ENCODE measurements at places on chromosomes 16 and 17.
A peak's percentile ranks its signal among the peaks of the same experiment; 100 is the strongest.

- DNase-seq, result no peak
These were observed 817 bp downstream of the PSKH1 start for GRCh38 chr16:67893743-67894399.

DNA sequence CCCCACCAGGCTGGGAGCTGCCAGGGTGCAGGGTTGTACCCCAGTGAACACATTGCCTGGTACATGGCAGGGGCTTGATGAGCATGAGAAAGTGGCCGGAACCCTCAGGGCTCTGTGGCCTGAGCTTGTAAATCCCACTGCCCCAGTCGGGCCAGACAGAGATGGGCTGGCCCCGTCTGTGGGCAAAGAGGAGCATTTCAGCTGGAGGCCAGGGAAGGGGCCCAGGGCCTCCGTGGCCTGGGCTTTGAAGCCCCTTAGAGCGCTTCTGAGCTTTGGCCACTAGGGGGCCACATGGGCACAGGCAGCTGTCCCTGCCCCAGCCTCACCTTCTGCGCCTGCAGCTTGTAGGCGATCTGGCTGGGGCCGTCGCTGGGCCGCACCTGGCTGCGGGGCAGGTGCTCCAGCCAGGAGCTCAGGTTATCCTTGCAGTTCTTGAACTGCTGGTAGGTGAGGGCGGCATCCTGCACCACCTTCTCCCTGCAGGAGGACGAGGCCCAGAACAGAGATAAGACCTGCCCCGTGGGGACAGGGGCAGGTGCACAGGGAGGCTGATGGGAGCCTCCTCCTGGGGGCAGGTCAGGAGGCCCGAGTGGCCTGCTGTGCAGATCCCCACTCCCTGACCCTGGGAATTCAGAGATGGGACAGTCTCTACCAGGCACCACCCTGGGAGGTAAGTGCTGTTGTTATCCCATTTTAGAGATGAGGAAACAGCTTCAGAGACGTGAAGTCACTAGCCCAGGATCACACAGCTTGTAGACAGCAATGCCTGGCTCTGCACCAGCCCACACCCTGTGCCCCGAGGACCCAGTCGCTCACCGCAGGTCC is 12.8 kb downstream of the EVPL start:
- peak; percentile 60 for DNase-seq

DNA sequence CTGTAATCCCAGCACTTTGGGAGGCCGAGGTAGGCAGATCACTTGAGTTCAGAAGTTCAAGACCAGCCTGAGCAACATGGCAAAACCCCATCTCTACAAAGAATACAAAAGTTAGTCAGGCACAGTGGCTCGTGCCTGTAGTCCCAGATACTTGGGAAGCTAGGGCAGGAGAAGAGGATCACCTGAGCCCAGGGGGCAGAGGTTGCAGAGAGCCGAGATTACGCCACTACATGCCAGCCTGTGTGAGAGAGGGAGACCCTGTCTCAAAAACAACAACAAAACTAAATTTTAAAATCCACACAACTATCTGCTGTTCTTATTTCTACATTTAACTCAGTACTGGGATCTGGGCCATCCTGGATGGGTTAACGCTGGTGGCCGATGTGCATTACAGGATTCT is 41.2 kb upstream of the ARL6IP1 start:
- DNase-seq, result no peak

DNA sequence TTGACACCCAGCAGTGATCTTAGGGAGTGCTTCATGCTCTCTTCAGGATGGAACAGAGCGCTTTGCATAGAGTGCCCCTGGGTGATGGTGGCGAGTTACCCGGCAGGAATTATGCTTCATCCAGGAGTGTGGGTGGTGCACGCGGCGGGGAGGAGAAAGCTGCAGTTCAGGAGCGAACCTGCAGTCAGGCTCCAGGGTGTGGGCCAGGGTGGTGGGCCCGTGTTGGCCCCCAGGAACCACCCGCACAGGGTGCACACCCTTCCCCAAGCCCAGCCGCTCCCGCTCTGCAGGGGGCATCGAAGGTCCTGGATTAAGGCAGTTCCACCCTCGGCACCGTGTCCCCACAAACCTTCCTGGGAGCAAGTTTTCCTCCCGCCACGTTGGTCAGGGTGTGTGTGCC is 3.9 kb downstream of the RAB40C start:
- no peak for DNase-seq

- DNase-seq, result no peak
These were observed 93.9 kb downstream of the GSG1L start for GRCh38 chr16:27969574-27969973.

DNA sequence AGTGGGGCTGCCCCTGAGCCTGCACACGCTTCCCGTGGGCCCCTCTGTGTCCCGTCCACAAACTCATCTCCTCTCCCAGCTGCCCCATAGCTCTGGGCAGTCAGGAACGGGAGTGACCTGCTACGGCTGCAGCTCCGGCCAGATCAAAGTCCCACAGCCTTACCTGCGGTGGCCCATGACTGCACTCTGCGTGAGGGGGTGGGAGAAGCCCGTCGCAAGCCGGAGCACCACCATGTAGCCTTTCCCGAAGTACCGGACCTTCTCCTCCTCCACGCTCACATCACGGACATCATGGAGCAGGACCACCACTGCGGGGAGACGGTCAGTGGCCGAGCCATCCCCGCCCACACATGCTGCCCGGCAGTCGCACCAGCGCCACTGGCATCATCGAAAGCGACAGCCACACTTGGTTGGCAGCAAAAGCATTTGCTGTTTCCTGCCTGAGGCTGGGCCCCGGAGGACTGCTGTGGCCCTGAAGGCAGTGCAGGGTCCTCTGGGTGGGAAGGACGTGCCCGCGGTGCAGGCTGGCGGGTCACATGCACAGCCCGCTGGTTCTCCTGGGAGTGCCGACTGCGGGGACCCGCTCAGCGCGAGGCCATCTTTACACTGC is 6.2 kb downstream of the CYBC1 start:
- DNase-seq, result no peak

GRCh38 chr17:12438813-12439586 is 226.7 kb upstream of the MYOCD start:
- DNase-seq, result no peak

- no peak for DNase-seq
These were observed 16.8 kb downstream of the AMFR start for GRCh38 chr16:56408379-56409098.

DNA sequence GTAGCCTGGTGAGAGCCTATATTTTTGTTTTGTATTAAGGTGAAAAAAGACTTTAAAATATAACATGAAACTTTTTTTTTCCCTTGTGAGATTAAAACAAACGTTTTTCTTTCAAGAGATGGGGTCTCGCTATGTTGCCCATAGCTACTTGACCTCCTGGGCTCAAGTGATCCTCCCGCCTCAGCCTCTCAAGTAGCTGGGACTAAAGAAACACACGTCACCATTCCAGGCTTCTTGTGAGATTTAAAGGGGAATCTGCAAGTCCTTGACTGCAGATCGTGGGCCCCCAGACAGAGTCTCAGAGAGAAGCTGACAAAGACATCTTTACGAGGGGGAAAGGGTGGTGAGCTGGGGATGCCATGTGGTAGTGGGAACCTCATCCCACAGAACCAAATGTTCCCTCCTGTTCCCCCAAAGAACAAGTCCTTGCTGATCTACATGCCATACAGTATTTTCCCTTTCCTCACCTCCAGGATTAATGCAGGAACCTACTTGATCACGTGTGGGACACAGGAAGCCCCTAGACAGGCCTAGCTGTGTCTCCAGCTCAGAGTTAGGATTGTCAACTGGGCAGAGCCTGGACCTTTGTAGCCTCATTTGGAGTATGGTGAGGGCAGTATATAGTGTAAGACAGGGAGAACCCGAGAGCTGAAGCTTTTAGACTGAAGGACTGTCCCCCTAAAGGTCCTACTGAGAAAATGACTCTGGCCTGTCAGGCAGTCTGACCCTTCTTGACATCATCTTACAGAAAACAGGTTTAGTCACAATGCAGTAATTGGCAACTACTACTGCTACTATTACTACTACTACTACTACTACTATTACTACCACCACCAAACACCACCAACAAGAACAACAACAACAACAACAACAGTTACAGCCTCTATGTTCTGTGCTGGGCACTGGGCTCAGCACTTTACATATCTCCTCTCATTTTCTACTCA is 4.1 kb downstream of the MAP3K14 start:
- no peak for DNase-seq

DNA sequence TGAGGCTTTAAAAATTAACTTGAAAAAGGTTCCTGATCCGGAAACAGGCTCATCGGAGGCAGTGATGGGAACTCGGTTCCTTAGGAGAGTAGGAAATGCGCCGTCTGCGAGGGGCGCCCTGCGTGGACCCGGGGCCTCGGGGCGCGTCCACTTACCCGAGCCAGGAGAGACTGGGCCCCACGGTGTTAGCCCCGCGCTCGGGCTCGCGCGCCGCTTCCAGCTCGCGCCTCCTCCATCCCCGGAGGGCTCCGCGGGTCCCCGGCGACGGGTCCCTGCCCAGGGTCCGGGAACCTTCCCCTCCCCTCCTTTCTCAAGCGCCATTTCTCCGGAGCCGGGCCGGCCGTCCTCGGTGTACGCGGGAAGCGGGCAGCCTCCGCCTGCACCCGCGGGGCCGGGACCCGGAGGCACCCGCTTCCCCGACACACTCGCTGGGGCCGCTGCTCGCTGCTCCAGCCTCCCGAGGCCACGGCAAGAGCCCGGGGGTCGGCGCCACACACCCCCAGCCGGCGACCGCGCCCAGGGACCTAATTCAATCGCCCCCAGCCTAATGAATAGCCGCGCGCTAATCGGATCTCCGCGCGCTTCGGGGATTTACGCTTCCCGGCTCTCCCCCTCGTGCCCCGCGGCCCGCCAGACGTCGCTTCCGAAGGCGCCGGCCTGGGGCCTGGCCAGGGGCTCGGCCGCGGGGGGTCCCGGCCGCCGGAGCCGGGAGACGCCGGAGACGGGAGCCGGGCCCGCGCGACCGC is 2.2 kb upstream of the BAHCC1 start:
- no peak for DNase-seq

DNA sequence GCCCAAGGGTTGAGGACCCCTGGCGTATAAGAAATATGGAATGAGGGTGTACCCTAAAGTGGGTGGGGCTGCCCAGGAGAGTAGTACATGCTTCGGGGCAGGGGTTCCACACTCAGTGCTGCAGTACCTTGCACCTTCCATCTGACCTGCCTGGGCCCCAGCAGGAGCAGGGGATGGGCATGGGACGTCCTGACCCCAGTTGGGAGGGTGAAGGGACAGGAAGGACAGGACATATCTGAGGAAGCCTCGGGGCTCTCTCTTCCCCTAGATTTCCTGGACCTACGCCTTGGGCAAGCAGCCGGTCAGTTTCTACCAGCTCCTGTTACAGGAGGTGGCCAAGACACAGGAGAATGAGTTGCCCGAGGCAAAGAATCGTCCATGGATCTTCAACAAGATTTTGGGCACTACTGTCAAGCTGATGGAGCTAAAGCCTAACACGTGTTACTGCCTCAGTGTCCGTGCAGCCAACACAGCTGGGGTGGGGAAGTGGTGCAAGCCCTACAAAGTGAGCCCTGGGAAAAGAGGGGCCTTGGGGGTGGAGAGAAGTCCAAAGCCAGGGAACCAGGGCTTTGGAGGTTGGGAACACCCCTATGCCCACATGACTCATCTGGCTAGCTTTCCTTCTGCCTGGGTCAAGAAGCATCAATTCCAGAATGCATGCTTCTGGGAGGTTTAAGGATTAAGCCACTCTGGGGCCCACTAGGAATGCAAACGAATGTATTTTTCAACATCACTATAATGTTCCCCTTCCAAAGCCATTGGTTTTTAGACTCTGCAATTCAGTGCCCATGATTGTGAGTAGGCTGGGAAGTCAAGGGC is 7.9 kb downstream of the FNDC8 start:
- DNase-seq, result no peak

GRCh38 chr16:84507011-84507982 is 2.8 kb upstream of the MEAK7 start:
- DNase-seq, result peak; percentile 29

- no peak for DNase-seq
These were observed 13.3 kb downstream of the UTS2R start for GRCh38 chr17:82384730-82385481.

- DNase-seq, result peak; percentile 30
These were observed 93.3 kb upstream of the TNRC6C start for GRCh38 chr17:77865112-77865611.
